Endodermal cell (in vitro differentiated cells): ENCODE measurements at places on chromosomes 3 and 15. TPM values are rescaled to one million over a fixed set of nuclear protein-coding genes. Genes with fewer than 3 reads are reported as not detected.
A peak's percentile ranks its signal among the peaks of the same experiment; 100 is the strongest.

Gene HES1
- 17.5 and 19.8 TPM in 2 replicates for total RNA-seq

Gene C3orf80
- total RNA-seq, result 0.27 TPM in 1 of 2 replicates, not detected in the other

Gene TEX55
- not detected in 2 replicates for total RNA-seq

Gene GP5
- 0.09 TPM in 1 of 2 replicates, not detected in the other for total RNA-seq

Gene IGSF11
- 4.3 to 6.0 TPM (median 4.9 TPM) in 3 replicates for total RNA-seq

Gene JMJD7
- 15.4 and 22.1 TPM in 2 replicates for total RNA-seq

Gene AGBL1
- 0.07 and 0.14 TPM in 2 replicates for total RNA-seq

Gene GPX1
- 153 to 178 TPM (median 172 TPM) in 3 replicates for total RNA-seq

Gene CNOT10
- 53.6 to 66.7 TPM (median 57.3 TPM) in 3 replicates for total RNA-seq

GRCh38 chr3:168262887-168263286 lies 167.2 kb upstream of the GOLIM4 start:
- DNase-seq, result no peak
- no peaks in the 10 kb centered on the region for H3K4me1 ChIP-seq
- H3K27ac ChIP-seq, result no peak overlapping the region
- no peak overlapping the region for H3K4me3 ChIP-seq

DNA sequence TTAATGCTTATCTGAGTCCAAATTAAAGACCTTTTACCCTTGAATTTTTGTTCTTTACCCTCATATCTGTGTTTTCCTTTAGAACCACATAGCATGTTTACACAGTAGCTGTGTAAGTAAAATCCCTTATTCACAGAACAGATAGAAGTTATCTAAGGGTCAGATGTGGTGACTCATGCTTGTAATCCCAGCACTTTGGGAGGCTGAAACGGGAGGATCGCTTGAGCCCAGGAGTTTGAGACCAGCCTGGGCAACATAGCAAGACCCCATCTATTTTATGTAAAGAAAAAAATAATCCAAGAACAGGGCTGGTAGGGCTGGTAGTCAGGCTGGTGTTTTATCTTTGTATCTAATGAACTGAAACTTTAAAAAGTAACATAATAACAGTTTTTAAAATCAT lies 23.2 kb downstream of the NXPE3 start:
- H3K4me1 ChIP-seq, result peaks cover 4% of the 10 kb centered on the region
- no peak overlapping the region for H3K4me3 ChIP-seq
- no peaks in the 10 kb centered on the region for H3K27me3 ChIP-seq
- H3K27ac ChIP-seq, result no peak overlapping the region

GRCh38 chr3:49606427-49606826 lies 52.1 kb downstream of the BSN start:
- no peaks in the 10 kb centered on the region for H3K4me1 ChIP-seq
- no peak overlapping the region for H3K27ac ChIP-seq

DNA sequence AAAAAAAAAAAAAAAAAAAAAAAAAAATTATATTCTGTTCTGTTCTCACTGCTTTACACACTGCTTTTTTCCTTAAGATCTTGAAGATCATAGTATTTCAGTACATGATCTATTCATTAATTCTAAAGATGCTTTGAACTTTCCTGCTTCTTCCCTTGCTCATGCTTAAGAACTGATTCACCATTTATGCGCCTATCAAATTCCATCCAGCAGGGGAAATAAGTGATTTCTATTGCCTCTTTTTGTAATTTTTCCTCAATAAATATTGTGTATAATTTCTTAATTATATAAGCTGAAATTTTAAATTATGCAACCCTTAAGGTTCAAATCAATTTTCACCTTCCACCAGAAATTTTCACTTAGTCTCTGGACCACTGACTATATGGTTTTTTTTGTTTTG lies 10.6 kb downstream of the DENND6A start:
- H3K36me3 ChIP-seq, result peaks cover 16% of the 10 kb centered on the region
- no peak overlapping the region for H3K27ac ChIP-seq
- H3K4me3 ChIP-seq, result no peak overlapping the region
- no peak for DNase-seq

DNA sequence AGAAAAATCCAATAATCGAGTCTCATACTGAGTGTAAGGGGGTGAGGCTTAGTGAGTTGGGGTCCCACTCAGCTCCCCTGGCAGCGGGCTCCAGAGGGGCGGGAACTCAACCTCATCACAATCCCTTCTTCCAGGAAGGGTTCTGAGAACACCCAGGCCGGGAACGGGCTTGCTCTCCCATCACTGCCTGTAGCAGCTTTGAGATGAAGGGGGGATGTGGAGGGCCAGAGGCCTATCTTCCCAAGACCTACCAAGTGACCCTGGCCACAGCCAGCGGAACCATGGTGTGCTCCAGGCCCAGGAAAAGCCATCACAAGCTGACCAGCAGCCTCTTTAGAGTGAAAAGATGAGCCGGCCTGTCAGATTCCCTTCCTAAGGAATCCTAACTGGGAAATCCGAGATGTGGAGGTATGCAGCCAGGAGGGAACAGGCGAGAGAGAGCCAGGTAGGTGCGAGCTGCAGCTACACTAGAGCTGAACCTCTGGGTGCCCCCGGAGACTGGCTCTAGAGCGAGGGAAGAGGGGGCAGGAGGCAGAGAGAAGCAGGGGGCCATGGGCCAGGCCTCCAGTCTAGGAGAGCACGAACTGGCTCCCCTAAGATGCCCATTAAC lies 18.5 kb downstream of the GRAMD2A start:
- peak; percentile 46 for DNase-seq
- H3K4me3 ChIP-seq, result no peak overlapping the region
- no peak overlapping the region for H3K27ac ChIP-seq
- no peaks in the 10 kb centered on the region for H3K36me3 ChIP-seq
- H3K27me3 ChIP-seq, result peaks cover 14% of the 10 kb centered on the region

GRCh38 chr3:39428745-39429201 lies 22.3 kb downstream of the RPSA start:
- H3K36me3 ChIP-seq, result no peaks in the 10 kb centered on the region
- no peak overlapping the region for H3K4me3 ChIP-seq
- H3K27me3 ChIP-seq, result no peaks in the 10 kb centered on the region

DNA sequence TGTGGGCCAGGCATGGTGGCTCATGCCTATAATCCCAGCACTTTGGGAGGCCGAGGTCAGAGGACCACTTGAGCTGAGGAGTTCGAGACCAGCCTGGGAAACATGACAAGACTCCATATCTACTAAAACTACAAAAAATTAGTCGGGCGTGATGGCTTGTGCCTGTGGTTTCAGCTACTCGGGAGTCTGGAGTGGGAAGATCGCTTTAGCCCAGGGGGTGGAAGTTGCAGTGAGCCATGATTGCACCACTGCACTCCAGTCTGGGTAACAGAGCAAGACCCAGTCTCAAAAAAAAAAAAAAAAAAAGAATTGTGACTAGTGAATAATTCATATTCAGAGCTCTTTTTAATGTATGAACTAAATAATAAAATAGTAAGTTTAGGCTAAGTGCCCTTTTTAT lies 87.8 kb upstream of the TSEN2 start:
- no peaks in the 10 kb centered on the region for H3K36me3 ChIP-seq
- peaks cover 13% of the 10 kb centered on the region for H3K27me3 ChIP-seq
- H3K4me3 ChIP-seq, result no peak overlapping the region
- H3K4me1 ChIP-seq, result no peaks in the 10 kb centered on the region

- no peak overlapping the region for H3K4me3 ChIP-seq
- no peaks in the 10 kb centered on the region for H3K27me3 ChIP-seq
- H3K4me1 ChIP-seq, result no peaks in the 10 kb centered on the region
Observed at GRCh38 chr3:116517308-116517707, 72.0 kb upstream of the LSAMP start.

- no peak overlapping the region for H3K27ac ChIP-seq
- H3K4me3 ChIP-seq, result no peak overlapping the region
- DNase-seq, result no peak
- no peaks in the 10 kb centered on the region for H3K36me3 ChIP-seq
Observed at GRCh38 chr3:81740731-81741130, 20.7 kb downstream of the GBE1 start.

DNA sequence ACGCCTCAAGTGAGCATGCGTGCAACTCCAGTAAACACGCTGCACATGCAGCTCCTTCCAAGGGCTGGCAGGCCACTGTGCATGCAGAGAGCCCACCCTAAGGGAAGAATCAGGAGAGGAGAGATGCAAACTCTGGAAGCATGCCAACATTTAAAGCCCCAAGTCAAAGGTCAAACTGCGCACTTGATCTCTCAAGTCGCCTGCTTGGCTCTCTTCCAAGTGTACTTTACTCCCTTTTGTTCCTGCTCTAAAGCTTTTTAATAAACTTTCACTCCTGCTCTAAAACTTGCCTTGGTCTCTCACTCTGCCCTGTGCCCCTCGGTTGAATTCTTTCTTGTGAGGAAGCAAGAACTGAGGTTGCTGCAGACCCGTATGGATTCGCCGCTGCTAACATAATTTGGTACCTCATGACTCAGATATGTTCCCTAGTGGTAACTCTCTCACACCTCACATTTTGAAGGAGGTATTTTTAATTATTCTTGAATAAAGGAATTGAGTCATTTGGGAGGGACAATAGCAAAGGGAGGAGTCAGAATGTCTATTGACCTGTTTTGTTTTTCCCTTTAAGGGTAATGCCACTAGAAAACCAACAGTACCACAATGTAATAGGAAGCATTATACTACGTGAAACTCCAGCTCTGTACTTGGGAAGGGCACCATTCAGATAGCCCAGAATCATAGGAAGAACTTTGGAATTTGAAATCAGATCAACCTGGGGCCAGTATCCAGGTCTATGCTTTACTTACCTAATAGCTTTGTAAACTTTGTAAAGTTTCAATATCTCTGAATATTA lies 19.6 kb upstream of the DGKG start:
- H3K4me1 ChIP-seq, result peaks cover 18% of the 10 kb centered on the region
- DNase-seq, result no peak
- peak overlapping the region; percentile 32 for H3K4me3 ChIP-seq
- H3K27ac ChIP-seq, result no peak overlapping the region
- no peaks in the 10 kb centered on the region for H3K27me3 ChIP-seq
- H3K36me3 ChIP-seq, result no peaks in the 10 kb centered on the region

DNA sequence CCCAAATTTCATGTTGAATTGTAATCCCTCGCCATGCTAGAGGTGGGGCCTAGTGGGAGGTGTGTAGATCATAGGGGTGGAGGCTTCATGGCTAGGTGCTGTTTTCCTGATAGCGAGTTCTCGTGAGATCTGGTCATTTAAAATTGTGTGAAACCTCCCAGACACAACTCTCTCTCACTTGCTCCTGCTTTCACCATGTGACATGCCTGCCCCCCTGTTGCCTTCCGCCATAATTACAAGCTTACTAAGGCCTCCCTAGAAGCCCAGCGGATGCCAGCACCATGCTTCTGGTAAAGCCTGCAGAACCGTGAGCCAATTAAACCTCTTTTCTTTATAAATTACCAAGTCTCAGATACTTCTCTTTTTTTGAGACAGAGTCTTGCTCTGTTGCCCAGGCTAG lies 36.0 kb downstream of the CCDC54 start:
- H3K4me3 ChIP-seq, result no peak overlapping the region
- H3K27me3 ChIP-seq, result no peaks in the 10 kb centered on the region
- H3K36me3 ChIP-seq, result no peaks in the 10 kb centered on the region
- no peaks in the 10 kb centered on the region for H3K4me1 ChIP-seq
- DNase-seq, result no peak

DNA sequence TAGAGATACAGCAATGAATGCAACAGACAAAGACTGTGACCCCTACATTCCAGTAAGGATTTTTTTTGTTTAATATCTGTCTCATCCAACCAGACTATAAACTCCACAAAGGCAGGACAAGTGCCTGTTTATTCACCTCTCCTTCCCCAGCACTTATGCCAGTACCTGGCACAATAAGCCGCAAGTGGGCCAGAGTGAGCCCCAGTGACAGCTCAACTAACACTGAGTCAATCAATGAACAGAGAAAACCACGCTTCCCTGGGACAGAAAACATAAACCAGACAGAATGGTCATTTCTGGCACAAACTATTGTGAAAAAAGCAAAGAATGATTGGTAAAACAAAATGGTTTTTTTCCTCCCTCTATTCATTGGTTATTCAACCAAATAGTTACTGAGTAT lies 52.2 kb downstream of the RYK start:
- H3K27me3 ChIP-seq, result no peaks in the 10 kb centered on the region
- no peaks in the 10 kb centered on the region for H3K4me1 ChIP-seq
- no peak for DNase-seq
- H3K27ac ChIP-seq, result no peak overlapping the region
- peaks cover 76% of the 10 kb centered on the region for H3K36me3 ChIP-seq
- H3K4me3 ChIP-seq, result no peak overlapping the region

DNA sequence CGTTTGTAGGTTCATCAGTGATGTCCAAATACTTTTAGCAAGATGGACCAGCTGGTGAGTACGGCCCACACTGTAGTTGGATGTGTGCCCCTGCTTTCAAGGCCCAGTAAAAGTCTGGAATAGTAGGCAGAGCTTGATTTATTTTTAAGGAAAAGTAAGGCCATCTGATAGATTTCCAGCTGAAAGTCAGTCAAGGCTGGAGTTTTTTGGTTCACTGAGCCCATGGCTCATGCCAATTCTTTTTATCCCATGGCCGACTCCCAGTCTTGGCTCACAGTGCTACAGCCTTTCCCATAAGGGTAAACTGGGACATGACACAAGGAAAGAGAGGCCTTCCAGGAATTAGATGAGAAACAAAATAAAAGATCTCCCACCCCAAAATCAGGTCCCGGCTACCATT lies 13.5 kb downstream of the CCDC80 start:
- H3K27me3 ChIP-seq, result no peaks in the 10 kb centered on the region
- H3K27ac ChIP-seq, result no peak overlapping the region
- H3K36me3 ChIP-seq, result no peaks in the 10 kb centered on the region
- H3K4me1 ChIP-seq, result peaks cover 8% of the 10 kb centered on the region
- no peak for DNase-seq

DNA sequence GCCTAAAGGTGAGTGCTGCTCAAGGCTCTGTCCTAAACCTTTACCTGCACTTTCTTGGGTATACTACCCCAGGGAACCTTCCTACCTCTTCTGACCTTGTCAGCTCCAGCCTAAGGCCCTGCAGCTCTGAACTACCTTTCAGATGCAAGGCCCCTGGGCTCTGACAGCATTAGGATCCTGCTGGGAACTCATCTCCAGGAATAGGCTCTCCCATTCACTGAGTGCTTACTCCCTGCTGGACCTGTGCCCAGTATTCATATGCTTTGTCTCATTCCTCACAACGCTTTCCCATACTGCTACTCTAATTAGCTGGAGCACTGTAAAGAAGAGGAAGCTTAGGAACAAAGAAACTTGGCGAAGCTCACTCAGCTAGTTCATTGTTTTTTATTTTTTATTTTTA lies 53.8 kb upstream of the RAB6B start:
- H3K4me3 ChIP-seq, result no peak overlapping the region
- no peaks in the 10 kb centered on the region for H3K4me1 ChIP-seq
- peak; percentile 80 for DNase-seq
- no peaks in the 10 kb centered on the region for H3K27me3 ChIP-seq

GRCh38 chr15:74301583-74302361 lies 65.6 kb downstream of the CCDC33 start:
- no peak overlapping the region for H3K4me3 ChIP-seq

GRCh38 chr15:57625703-57626448 lies 34.2 kb downstream of the MYZAP start:
- H3K27me3 ChIP-seq, result no peaks in the 10 kb centered on the region
- no peak for DNase-seq
- H3K27ac ChIP-seq, result no peak overlapping the region
- no peaks in the 10 kb centered on the region for H3K36me3 ChIP-seq

DNA sequence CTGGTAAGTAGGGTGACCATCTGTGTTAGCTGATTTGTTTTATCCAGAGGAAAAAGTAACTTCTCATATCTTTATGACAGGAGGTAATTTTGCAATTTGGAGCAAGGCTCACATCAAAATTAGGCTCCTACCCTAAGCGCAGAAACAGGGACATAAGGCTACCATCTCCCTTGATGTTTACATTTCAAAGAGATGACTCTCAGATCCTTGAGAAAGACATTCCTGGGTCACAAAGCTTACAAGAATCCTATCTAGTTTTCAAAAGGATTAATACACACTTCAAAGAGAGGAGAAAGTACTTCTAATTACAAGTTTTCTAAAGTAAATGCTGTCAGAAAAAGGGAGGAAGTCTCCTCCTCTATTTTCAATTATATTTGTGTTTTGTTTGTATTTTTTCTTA lies 7.0 kb downstream of the ZPLD1 start:
- H3K36me3 ChIP-seq, result no peaks in the 10 kb centered on the region
- DNase-seq, result no peak
- H3K27ac ChIP-seq, result no peak overlapping the region
